ENCODE measurements at places on chromosomes 6 and 20. TPM values are rescaled to one million over a fixed set of nuclear protein-coding genes. Genes with fewer than 3 reads are reported as not detected.

The EEF1A2 gene
- polyA plus RNA-seq: 0.79 TPM

The BMP6 gene
- 7.0 TPM for polyA plus RNA-seq

The CLVS2 gene
- 0.19 TPM for polyA plus RNA-seq

- DNase-seq: no peak
Measured at GRCh38 chr20:57930351-57930750, 220.5 kb upstream of the PMEPA1 start.

- no peak for DNase-seq
Measured at GRCh38 chr20:19492116-19492515, 265.9 kb upstream of the RIN2 start.

- no peak for DNase-seq
Measured at GRCh38 chr6:44851176-44851575, 463.7 kb downstream of the CDC5L start.

GRCh38 chr6:113328886-113329381, 528.2 kb upstream of the MARCKS start:
- no peak for DNase-seq

- no peak for DNase-seq
Measured at GRCh38 chr6:4664117-4664626, 112.0 kb upstream of the CDYL start.

GRCh38 chr6:8085053-8085511, 17.3 kb downstream of the EEF1E1 start:
- no peak for DNase-seq

- DNase-seq: no peak
Measured at GRCh38 chr20:4550740-4551139, 171.0 kb upstream of the PRND start.

Data from right renal cortex interstitium (tissue), 3 donors.